Endothelial cell (in vitro differentiated cells): ENCODE measurements at places on chromosomes 12 and 14.

DNA sequence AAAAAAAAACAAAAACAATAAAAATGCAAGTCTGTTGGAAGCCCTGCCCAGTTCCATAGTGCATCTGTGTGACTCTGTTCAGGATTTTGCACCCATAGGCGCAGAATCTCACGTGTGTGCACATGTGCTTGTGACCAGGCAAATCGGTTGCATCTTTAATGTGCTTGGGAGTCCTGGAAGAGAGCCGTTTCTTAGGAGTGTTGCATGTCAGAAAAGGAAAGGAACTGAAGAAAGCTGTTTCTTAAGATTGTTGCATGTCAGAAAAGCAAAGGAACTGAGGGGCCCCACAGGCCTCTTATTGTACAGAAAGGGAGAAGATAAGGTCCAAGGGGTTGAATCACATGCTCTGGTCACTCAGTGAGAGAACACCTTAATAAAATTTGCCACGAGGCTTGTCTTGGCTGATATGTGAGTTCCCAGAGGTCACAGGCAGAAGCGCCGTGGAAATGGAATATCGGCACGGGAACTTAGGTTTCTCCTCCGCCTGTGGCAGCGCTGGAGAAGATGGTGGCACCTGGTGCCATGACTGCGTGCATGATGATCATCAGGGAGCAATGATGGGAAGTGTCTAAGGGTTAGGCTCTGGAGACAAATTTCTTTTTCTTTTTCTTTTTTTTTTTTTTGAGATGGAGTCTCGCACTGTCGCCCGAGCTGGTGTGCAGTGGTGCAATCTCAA lies 90.0 kb downstream of the LRRC74A start:
- DNase-seq: no peak

- DNase-seq: no peak
Observed at GRCh38 chr12:43812926-43813325, 6.8 kb upstream of the TWF1 start.

GRCh38 chr14:68800390-68800789 lies 7.5 kb upstream of the ZFP36L1 start:
- no peak for DNase-seq

- DNase-seq: no peak
Observed at GRCh38 chr12:50123203-50123602, 11.2 kb downstream of the COX14 start.

- DNase-seq: no peak
Observed at GRCh38 chr14:55535516-55536203, 44.3 kb upstream of the KTN1 start.

DNA sequence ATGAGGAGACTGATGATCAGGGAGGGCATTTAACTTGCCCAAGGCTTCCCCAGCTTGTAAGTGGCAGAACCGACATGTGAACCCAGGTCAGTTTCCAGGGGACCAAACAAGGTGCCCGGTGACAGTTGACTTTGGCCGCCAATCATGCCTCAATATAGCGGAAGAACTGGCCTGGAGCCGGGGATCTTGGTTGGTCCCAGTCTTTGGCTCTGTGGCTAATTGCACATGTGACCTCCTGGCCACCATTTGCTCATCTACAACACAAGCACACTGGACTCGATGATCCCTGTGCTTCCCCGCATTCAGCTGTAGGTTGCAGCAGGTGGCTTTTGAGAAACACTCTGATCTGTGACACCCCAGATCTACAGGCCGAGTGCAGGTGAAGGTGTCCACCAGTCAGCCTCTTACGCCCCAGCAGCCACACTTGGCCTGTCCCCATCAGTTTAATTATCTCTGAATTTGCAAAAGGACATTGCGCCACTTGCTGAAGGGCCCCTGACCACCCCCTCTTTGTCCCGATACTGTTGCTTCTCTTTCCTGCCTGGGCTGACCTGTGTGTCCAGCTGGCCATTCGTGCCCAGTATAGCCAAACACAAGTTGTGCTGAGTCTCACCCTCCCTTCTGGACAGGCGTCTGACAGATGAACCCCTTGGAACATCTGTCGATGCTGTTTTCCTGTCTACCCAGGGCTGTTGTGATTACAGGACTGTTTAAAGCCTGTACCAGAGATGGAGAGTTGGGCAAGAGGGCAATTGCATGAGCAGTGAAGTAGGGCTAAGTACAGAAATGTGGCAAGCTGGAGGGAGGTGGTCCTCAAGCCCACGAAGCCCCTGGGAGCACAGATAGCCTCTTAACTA lies 14.1 kb downstream of the ACACB start:
- DNase-seq: no peak

GRCh38 chr12:131445184-131445774 lies 265.6 kb upstream of the SFSWAP start:
- DNase-seq: no peak

DNA sequence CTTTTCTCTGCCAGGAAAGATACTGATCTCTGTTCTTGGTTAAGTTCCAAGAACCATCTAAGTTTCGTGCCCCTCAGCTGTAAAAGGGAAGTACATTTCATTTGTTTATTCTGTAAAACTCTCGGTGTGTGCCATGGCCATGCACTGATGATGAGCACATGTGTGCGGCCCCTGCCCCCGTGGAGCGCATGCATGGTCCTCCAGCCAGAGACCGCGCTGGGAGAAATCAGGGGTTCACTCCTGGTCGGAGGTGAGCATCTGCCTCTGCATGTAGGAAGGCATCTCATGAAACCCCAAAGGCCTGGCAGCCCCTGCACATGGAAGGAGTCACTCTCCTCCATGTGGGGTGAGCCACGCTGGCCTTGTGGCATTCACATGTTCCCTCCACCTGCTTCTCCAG lies 102.5 kb upstream of the RTL1 start:
- no peak for DNase-seq

- no peak for DNase-seq
Observed at GRCh38 chr12:12474471-12474928, 88.2 kb downstream of the DUSP16 start.

DNA sequence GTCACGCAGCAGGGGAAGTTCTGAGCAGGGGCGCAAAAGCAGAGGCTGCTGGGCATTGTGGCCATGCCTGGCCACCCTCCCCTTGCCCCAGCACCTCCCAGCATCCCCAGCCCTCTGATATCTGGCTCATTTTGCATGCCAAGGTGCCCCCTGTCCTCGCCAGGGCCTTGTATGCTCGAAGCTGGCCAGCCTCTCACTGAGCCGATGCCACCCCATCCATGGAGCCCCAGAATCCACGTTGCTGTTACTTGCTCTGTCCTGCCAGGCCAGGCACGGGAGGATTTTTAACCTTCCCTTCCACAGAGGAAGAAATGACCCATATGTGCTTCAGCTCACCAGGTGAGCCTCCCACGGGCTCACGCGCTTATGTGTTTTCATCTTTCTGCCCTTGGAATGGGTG lies 413.4 kb downstream of the BCL11B start:
- DNase-seq: no peak

GRCh38 chr12:113611652-113612051 lies 140.0 kb upstream of the LHX5 start:
- DNase-seq: no peak

DNA sequence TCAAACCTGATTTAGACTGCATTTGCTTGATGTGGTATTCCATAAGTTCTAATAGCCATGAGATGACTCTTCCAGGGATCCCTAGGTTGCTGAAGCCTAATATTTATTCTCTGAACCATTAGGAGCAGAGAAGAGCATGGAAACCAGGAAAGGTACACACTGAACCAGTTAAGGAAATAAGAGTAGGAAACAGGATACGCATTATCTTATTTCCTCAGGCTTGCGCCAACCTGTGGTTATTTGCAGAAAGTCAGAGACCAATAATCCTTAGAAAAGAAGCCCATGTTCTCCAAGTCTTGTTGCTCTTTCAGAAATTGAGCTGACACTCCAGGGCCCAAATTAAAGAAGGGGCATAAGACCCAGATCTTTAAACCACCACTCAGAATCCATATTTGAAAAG lies 41.8 kb upstream of the SMUG1 start:
- no peak for DNase-seq

DNA sequence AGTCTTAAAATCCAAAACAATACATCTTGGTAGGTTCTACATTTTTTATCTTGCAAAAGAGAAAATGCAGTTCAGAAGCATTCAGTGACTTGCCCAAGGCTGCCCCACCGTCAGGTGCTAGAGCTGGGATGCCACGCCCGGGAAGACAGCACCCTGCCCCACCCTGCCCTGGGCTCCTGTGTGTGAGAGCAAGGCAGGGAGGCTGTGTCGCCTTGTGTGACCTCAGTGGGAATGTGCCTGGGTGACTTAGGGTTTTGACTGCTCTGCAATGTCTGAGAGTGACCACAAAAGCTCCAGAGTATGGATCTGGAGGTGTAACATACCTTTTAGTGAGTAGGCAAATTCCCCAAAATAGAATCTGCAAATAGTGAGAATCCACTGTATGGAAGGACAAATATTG lies 60.0 kb downstream of the AACS start:
- no peak for DNase-seq

DNA sequence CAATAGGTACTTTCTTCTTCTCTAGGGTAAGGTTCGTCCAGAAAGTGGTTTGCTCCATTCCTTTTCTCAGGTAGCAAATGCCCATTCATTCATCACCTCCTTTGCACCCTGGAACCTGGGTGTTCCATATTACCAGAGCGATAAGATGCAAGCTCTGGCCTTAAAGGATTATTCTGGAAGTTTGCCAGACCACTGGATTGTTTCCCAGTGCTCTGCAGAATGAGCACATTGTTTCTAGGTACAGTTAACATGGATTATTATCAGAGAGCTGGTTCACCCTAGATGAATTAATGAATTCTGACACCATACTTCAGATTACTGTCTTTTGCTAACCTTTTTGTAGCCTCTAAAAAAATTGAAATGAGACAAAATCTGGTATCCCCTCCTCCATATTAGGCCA lies 170.9 kb upstream of the BMP4 start:
- DNase-seq: no peak

GRCh38 chr12:49288412-49288853 lies 6.5 kb upstream of the PRPH start:
- peak; percentile 63 for DNase-seq
